ENCODE measurements at places on chromosomes 4 and X. TPM values are rescaled to one million over a fixed set of nuclear protein-coding genes. Genes with fewer than 3 reads are reported as not detected.
A peak's percentile ranks its signal among the peaks of the same experiment; 100 is the strongest.

Gene SUPT20HL1
- total RNA-seq, result not detected

GRCh38 chr4:8855818-8856245 lies 15.8 kb downstream of the HMX1 start:
- H3K4me1 ChIP-seq, result peaks cover 7% of the 10 kb centered on the region
- no peak overlapping the region for H3K4me3 ChIP-seq
- H3K36me3 ChIP-seq, result no peaks in the 10 kb centered on the region

Gene UGT2B11
- total RNA-seq, result not detected

GRCh38 chr4:156073976-156074375 lies 120.3 kb upstream of the CTSO start:
- DNase-seq, result no peak
- no peaks in the 10 kb centered on the region for H3K27me3 ChIP-seq
- H3K36me3 ChIP-seq, result no peaks in the 10 kb centered on the region
- no peak overlapping the region for H3K4me3 ChIP-seq
- H3K27ac ChIP-seq, result no peak overlapping the region

DNA sequence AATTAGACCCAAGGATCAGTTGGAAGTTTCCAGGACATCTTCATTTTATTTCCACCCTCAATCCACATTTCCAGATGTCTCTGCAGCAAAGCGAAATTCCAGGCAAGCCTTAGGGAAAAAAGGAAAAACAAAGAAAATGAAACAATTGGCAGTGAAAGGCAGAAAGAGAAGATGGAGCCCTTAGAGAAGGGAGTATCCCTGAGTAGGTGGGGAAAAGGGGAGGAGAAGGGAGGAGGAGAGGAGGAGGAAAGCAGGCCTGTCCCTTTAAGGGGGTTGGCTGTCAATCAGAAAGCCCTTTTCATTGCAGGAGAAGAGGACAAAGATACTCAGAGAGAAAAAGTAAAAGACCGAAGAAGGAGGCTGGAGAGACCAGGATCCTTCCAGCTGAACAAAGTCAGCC lies at the start of gene PLP1:
Gene PLP1, plus strand, starts transcription at position 295 of the 400 bp plus-strand sequence. CDS start 156 bp downstream, outside the sequence.
- no peaks in the 10 kb centered on the region for H3K36me3 ChIP-seq
- H3K4me3 ChIP-seq, result no peak within 1 kb of the TSS
- no peak for DNase-seq
- H3K27ac ChIP-seq, result no peak within 1 kb of the TSS
- H3K4me1 ChIP-seq, result no peaks in the 10 kb centered on the region
- H3K27me3 ChIP-seq, result peaks cover 7% of the 10 kb centered on the region

Gene SH3RF1
- 7.1 TPM for total RNA-seq

- no peaks in the 10 kb centered on the region for H3K27me3 ChIP-seq
- no peak overlapping the region for H3K4me3 ChIP-seq
- H3K36me3 ChIP-seq, result peaks cover 84% of the 10 kb centered on the region
- H3K27ac ChIP-seq, result peak overlapping the region; percentile 35
These were observed 59.0 kb downstream of the PCGF3 start for GRCh38 chr4:764405-765169.

GRCh38 chrX:150690126-150690525 lies 3.1 kb upstream of the MTMR1 start:
- H3K27ac ChIP-seq, result peak overlapping the region; percentile 12
- H3K4me1 ChIP-seq, result peaks cover 40% of the 10 kb centered on the region
- DNase-seq, result no peak
- no peaks in the 10 kb centered on the region for H3K27me3 ChIP-seq
- H3K36me3 ChIP-seq, result no peaks in the 10 kb centered on the region
- no peak overlapping the region for H3K4me3 ChIP-seq

Gene CSN1S1
- not detected for total RNA-seq

Gene ZIC3
- not detected for total RNA-seq

- peaks cover 2% of the 10 kb centered on the region for H3K27me3 ChIP-seq
- no peaks in the 10 kb centered on the region for H3K36me3 ChIP-seq
- H3K4me1 ChIP-seq, result peaks cover 4% of the 10 kb centered on the region
- H3K27ac ChIP-seq, result no peak overlapping the region
- no peak for DNase-seq
- H3K4me3 ChIP-seq, result no peak overlapping the region
These were observed 50.0 kb downstream of the COMMD8 start for GRCh38 chr4:47413521-47413920.

Gene KLHL13
- not detected for total RNA-seq

- H3K27me3 ChIP-seq, result peaks cover 2% of the 10 kb centered on the region
- no peaks in the 10 kb centered on the region for H3K4me1 ChIP-seq
- DNase-seq, result no peak
- no peak overlapping the region for H3K27ac ChIP-seq
These were observed 46.6 kb upstream of the MAMLD1 start for GRCh38 chrX:150316564-150316963.

GRCh38 chrX:9676306-9676705 lies 89.3 kb downstream of the GPR143 start:
- H3K36me3 ChIP-seq, result peaks cover 22% of the 10 kb centered on the region
- H3K27ac ChIP-seq, result peak overlapping the region; percentile 89
- H3K27me3 ChIP-seq, result no peaks in the 10 kb centered on the region
- peaks cover 59% of the 10 kb centered on the region for H3K4me1 ChIP-seq
- H3K4me3 ChIP-seq, result no peak overlapping the region
- no peak for DNase-seq

GRCh38 chr4:186200516-186200915 lies 9.1 kb downstream of the CYP4V2 start:
- H3K27me3 ChIP-seq, result no peaks in the 10 kb centered on the region
- no peak for DNase-seq
- H3K4me1 ChIP-seq, result peaks cover 23% of the 10 kb centered on the region
- no peak overlapping the region for H3K4me3 ChIP-seq
- H3K27ac ChIP-seq, result no peak overlapping the region

Gene PNCK
- not detected for total RNA-seq

GRCh38 chr4:46793036-46793435 lies 116.0 kb downstream of the COX7B2 start:
- H3K27me3 ChIP-seq, result no peaks in the 10 kb centered on the region
- H3K4me1 ChIP-seq, result no peaks in the 10 kb centered on the region
- no peak for DNase-seq
- no peak overlapping the region for H3K4me3 ChIP-seq
- H3K27ac ChIP-seq, result no peak overlapping the region

DNA sequence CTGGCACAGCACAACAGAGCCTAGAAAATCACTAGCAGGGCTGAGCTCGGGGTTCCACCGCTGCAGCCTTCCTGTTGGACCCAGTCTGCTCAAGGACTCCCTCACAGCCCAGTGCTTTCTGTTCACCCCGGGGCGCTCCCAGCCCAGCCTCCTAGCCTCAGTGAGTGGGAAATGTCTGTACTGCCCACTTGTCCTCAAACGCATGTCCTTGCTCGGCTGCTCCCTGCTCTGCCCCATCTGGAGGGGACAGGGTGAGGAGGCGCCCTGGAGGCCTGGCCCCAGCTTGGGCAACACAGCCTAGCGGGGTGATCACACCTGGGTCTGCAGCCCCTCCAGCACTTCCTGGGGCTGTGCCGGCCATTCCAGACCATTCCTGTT lies 11.9 kb upstream of the CCNQ start:
- DNase-seq, result no peak
- H3K36me3 ChIP-seq, result no peaks in the 10 kb centered on the region
- H3K27me3 ChIP-seq, result peaks cover 3% of the 10 kb centered on the region

DNA sequence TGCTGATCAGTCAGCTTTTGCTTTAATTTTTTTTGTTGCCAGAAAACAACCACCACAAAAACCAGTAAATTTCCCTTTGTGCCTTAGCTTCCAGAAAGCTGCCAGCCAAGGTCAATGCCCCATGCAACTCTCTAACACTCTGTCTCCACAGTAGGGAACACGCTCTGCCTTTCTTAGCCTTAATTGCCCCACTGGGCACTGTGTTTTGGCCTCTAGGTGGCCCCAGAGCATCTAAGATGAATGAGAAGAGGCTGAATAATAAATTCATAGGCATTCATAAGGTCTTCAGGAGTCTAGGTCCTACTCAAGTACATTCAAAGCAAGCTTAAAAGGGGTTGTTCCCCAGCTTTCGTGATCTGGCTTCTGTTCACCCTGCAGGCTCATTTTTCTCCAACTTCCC lies 57.7 kb upstream of the PASD1 start:
- DNase-seq, result no peak
- H3K27me3 ChIP-seq, result peaks cover 4% of the 10 kb centered on the region
- no peak overlapping the region for H3K4me3 ChIP-seq
- H3K4me1 ChIP-seq, result no peaks in the 10 kb centered on the region
- H3K36me3 ChIP-seq, result no peaks in the 10 kb centered on the region
- no peak overlapping the region for H3K27ac ChIP-seq

DNA sequence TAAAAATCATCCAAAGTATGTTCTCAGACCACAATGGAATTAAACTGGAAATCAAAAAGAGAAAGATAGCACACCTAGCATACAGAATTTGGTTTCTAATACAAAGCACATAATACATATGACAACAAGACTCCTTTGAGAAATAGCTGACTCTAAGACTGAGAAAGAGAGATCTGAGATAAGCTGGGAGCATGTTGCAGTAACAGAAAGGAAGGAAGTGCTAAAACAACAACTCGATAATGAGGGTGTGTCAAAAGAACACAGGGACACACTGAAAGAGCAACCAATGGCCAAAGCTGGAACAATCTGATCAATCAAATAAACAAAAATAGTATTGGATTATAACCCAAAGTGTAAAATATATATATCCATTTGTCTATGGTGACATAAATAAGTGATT lies 586.6 kb downstream of the C4orf33 start:
- no peaks in the 10 kb centered on the region for H3K27me3 ChIP-seq
- no peaks in the 10 kb centered on the region for H3K36me3 ChIP-seq
- H3K27ac ChIP-seq, result no peak overlapping the region
- H3K4me3 ChIP-seq, result no peak overlapping the region
- no peak for DNase-seq
- no peaks in the 10 kb centered on the region for H3K4me1 ChIP-seq

All from activated B cell treated with CpG ODN at 0.5 μM for 24 hours (primary cell).